ENCODE measurements at places on chromosomes 13 and 19. TPM values are rescaled to one million over a fixed set of nuclear protein-coding genes. Genes with fewer than 3 reads are reported as not detected.
A peak's percentile ranks its signal among the peaks of the same experiment; 100 is the strongest.

The CEACAM7 gene
- not detected for total RNA-seq

The NOSIP gene
- 142 TPM for total RNA-seq

The ZNF154 gene
- 9.1 TPM for total RNA-seq

The FGF21 gene
- total RNA-seq: 0.35 TPM

The SOX1 gene
- total RNA-seq: 0.15 TPM

The ZNF726 gene
- not detected for total RNA-seq

The OR7A5 gene
- total RNA-seq: not detected

- DNase-seq: no peak
Observed at GRCh38 chr13:89393758-89394304, 1722.7 kb downstream of the SLITRK5 start.

GRCh38 chr19:2303211-2303798 lies 4.6 kb downstream of the LINGO3 start:
- peak; percentile 65 for DNase-seq

DNA sequence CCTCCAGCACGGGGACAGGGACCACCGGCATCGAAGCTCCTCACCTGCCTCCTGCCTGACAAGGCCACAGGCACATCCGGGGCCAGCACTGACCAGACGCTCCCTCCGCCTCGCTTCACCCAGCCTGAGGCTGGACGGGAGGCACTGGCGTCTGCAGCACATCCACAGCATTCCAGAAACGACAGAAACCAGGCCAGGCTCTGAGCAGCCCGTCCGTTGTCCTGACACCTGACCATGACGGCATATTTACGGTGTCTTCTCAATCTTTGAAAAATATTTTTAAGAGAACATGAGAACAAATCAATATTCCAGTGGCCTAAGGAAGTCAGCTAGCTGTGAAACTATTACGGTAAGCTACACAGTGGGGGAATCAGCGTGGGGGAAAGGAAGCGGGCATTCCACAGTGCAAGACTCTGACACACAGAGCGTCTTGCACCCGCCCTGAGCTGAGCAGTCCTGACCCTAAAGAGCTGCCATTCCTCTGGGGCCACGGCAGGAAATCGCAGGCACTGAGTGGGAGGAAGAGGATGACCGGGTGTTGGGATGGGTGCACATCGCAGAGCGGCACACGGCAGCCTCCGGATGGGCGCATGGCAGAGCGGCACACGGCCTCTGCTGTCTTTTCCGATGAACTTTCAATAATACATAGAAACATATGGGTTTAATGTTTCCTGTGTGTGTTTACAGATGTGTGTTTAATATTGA lies 26.8 kb downstream of the RASA3 start:
- DNase-seq: no peak

DNA sequence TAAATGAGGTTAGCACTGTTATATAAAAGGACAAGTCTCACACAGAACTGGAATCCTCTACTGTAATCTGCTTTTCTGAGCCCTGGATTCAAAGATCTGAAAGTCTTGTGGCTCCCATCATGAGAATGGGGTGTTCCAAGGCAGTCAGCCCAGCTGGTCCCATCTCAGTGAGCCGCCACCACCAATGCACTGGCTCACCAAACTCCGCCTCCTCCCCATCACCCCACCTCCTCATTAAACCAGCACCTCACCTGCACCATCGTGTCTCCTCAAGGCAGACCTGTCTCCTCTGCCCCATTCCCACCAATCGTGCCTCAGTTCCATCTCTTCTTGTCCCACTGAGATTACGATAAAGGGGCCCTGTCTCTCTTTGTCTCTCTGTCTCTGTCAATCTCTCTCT lies 166.7 kb downstream of the USP12 start:
- DNase-seq: peak; percentile 55

DNA sequence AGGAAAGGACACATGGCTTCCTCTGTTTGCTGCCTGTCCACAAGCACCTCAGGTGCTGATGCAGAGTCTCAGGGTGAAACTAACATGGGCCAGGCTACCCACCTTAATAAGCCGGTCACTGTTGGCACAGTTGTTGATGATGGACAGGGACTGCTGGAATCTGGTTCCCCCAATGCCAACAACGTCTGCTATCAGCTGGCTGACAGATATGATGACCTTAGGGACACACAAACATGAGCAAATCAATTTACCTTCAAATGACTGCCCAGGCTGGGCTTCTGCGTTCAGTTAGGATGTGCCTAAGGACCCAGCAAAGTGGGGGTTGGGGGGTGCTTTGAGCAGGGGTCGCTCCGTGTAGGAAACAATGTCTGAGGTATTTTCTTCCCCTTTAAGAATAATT lies 77.1 kb upstream of the SLC15A1 start:
- DNase-seq: no peak

DNA sequence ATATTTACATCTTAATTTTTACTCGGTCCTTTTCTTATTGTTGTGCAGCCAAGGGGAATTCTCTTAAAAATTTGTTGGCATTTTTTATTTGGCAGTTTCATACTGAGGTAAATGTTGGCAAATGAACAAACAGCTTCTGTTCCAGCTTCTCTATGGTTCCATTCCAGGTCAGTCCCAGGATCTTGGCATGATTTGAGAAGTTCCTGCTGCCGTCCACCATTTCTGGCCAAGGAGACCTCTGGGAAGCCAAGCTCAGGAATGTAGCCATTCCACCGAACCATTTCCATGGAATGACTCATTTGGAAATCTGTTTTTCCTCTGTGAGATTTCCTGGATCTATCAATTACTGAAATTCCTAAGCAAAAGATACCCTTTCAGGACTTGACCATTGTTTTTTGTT lies 43.9 kb downstream of the SLC10A2 start:
- DNase-seq: no peak

GRCh38 chr13:30985637-30986205 lies 53.3 kb downstream of the TEX26 start:
- DNase-seq: no peak

GRCh38 chr13:73054712-73055111 lies 4.1 kb upstream of the KLF5 start:
- no peak for DNase-seq

DNA sequence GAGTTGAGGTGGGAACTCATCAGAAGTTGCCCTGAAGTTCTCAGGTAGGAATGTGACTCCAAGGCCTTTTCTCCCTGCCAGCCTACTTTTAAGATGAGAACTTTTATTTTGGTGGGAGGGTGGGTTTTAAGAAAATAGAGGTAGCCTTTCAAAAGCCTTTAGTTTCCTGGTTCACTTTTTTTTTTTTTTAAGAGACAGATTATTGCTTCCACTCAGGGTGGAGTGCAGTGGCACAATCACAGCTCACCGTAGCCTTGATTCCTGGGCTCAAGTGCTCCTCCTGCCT lies 3.0 kb downstream of the C19orf67 start:
- no peak for DNase-seq

DNA sequence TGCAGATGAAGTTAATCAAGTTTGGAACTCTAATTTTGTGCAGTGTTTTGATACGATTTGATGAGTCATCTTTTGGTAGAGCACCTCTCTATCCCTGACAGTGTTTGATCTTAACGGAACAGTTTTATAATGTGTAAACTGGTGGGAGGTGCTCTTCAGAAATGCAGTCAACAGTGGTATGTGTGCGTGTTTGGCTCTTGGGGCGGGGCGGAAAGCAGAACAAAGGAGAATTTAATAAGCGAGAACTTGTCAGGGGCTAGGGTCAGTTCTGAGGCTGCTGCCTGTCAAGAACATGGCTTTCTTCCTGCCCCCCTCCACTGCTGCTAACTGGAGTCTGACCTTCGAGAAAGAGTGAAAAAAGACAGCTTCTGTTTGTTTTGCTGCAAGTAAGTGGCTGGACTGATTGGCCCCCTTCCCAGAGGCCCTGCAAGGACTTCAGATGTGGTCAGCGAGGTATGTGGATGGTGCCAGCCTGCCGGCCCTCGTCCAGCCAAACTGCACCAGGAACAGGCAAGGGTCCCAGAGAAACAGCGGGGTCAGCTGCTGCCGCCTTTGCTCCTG lies 40.8 kb downstream of the BBC3 start:
- no peak for DNase-seq

DNA sequence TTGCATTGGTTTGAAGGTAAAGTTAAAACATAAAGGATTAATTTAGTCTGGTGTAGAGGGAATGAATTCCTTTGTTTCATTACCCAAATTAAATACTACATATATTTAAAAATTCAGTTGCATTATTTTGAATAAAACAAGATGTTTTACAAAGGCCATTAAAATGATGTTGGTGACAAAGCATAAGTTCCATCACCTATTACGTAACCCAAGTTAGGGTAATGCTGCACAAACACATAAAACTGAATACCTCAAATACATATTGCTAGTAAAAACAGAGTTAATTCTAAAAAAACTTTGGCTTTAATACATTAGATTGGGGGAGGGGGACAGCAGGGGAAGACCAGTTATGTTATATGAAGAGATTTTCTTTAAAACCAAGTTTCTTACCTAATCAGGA lies 80.3 kb downstream of the SERP2 start:
- DNase-seq: no peak

- no peak for DNase-seq
Observed at GRCh38 chr13:111515307-111515617, 194.8 kb downstream of the TEX29 start.

DNA sequence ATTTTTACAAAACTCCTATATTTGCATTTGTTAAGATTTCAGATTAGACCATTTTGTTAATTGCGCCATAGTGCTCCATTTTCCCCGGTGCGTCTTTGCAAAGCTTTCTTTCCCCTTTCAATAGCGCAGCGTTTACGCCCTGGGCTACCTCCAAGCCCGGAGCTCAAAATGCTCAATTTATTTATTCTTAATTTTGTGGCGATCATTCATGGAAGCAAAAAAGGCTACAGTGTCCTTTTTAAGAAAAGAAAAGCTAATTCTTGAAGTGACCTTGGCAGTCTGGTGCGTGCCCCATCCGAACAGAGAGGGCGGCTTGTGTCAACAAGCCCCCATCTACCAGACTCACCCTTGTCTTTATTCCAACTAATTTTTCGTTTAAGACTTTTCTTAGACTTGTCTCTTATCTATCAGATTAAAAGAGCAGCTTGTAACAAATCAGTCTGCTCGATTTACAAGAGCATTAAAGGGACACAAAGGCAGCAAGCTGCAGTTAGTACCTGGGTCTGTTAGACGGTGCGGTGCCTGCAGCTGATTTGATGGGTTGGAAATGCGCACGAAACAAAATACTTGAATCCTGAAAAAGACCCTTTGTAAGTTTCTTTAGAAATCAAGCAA lies 30.1 kb downstream of the GSX1 start:
- DNase-seq: no peak

- no peak for DNase-seq
Observed at GRCh38 chr19:28036486-28036885, 1176.5 kb downstream of the UQCRFS1 start.

DNA sequence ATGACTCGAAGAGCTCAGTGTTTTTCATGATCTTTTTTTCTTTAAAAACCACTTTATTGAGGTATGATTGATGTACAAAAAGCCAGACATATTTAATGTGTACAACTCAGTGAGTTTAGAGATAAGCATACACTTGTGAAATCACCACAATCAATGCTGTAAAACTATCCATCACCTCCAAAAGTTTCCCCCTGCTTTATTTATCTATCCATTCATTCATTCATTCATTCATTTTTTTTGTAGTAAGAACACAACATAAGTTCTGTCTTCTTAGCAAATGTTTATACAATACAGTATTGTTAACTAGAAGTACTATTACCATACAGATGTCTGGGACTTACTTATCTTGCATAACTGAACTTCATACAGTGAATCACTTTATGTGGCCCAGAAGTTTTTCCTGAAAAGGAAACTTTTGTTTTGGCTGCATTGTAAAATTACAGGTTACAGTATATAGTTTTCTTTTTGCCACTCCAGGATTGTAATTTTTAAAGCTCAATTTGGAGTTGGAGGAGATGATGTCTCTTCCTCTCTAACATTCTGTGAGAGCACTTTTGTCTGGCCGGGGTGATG lies 6.7 kb downstream of the RAP2A start:
- no peak for DNase-seq
